H54 (cell line): ENCODE measurements at places on chromosomes 12 and 14.

DNA sequence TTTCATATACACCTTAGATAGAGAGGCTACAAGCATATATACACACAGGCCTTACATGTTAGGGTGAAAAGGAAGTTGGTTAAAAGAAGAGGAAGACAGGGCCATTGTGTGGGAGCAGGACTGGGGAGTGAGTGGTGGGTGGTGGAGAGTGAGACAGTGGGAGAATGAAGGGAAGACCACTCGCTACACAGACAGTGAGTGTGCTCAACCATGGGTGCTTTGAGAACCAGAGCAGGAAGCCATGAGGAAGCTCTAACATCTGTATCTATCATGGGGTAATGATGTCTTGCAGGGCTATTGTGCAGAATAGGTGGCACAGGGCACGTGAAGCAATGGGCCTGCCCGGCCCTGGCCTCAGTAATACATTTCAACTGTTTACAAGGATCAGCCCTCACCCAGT lies 11.4 kb upstream of the KRT74 start:
- no peak for DNase-seq

DNA sequence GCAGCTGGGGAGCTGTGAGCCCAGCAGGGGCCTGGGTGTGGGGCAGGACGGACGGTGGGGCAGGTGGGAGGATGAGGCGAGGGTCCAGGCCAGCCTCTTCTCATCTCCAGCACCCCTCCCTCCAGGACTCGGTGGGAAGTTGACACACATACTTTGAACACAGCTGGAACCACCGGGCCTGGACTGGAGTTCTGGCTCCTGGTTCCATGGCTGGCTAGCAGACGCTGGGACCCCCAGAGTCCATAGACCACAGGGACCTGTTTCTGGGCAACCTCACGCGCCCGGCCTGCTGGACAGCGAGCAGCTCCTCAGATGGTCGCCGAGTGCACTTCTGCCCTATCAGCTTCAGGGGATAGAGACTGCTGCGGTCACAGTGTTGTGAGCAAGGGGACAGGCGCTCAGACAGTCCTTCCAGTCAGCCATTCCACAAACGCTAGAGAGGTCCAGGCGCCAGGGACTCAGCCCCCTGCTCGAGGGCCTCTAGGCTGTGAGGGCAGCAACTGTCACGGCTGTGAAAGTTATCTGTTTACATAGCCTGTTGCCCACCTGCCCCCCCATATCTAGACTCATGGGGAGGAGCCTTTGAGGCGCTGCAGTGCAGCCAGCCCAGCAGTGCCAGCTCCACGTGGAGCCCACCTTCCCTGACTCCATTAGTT lies 25.2 kb downstream of the TCHP start:
- no peak for DNase-seq

- DNase-seq = no peak
These were observed 477.9 kb downstream of the MED13L start for GRCh38 chr12:115799610-115800009.

GRCh38 chr12:28780096-28780495 lies 369.0 kb upstream of the FAR2 start:
- DNase-seq = peak; percentile 16

- DNase-seq = no peak
These were observed 70.9 kb downstream of the KITLG start for GRCh38 chr12:88509347-88509746.

DNA sequence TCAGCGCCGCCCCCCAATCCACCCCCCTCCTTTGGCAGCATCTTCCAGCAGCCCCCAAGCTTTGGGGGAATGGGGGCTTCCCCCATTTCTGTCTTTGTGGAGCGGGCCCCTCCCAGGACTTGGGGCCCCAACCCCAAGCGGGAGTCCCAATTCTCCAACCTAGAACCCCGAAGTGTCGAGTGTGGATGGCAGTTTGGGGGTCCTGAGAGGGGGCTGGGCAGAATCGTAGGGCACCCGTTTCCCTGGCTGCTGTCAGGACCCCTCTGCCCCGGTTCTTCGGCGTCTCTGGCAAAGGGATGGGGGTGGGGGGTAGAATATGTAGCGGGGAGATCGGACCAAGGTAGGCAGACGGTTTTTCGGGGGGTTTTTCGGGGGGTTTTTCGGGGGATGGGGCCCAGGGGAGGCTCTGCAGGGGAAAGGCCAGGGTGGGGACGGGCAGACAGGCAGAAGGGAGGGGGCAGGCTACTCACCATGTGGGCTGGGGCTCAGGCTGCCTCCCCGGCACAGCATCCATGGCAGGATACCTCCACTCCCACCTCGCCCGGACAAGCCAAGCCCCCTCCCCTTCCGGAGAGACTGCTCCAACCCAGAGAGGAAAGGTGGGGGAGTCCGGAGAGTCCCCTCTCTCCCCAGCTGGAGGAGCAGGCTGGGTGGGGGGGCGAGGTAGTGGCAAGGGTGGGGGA lies 739 bp downstream of the JPH4 start:
- DNase-seq = no peak

DNA sequence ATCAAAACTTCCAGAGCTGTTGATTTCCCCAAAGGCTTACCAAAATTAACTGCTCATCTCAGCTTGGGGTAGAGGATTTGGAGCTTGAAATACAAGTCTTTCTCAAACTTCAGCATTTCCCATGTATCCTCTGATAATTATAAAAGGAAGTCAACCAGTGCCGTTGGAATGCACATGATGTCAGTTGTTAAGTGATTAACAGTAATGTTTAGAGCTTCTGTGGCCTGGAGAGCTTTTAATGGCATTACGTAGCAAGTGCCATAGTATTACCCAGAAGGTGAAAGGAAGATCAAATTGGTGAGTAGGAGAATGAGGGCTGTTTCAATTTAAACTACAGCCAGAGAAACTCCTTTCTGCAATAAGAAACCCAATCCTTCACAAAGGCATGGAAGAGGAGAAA lies 62.5 kb upstream of the PTPRR start:
- DNase-seq = no peak

- no peak for DNase-seq
These were observed 48.3 kb downstream of the SPATS2 start for GRCh38 chr12:49415521-49415970.

- no peak for DNase-seq
These were observed 18.1 kb downstream of the TAMALIN start for GRCh38 chr12:52024845-52025230.

GRCh38 chr14:66074537-66074936 lies 411.6 kb upstream of the CCDC196 start:
- DNase-seq = no peak

DNA sequence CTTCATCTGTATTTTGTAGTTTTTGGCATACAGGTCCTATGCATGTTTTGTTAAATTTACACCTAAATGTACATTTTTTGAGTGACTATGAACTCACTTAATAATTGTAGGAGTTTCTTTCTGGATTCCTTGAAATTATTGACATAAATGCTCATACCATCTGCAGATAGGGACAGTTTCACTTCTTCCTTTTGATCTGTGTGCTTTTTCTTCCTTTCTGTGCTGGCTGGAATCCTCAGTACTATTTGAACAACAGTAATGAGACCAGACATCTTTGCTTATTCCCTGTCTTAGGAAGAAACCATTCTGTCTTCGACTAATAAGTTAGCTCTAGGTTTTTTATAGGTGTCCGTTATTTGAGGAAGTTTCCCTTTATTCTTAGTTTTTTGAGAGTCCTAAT lies 110.3 kb downstream of the ADGRD1 start:
- DNase-seq = no peak

GRCh38 chr14:92254786-92255185 lies 68.2 kb upstream of the SLC24A4 start:
- DNase-seq = no peak

- DNase-seq = no peak
These were observed 6.2 kb downstream of the KHNYN start for GRCh38 chr14:24435998-24436354.

- DNase-seq = no peak
These were observed 168.0 kb downstream of the EGLN3 start for GRCh38 chr14:33782923-33783322.

DNA sequence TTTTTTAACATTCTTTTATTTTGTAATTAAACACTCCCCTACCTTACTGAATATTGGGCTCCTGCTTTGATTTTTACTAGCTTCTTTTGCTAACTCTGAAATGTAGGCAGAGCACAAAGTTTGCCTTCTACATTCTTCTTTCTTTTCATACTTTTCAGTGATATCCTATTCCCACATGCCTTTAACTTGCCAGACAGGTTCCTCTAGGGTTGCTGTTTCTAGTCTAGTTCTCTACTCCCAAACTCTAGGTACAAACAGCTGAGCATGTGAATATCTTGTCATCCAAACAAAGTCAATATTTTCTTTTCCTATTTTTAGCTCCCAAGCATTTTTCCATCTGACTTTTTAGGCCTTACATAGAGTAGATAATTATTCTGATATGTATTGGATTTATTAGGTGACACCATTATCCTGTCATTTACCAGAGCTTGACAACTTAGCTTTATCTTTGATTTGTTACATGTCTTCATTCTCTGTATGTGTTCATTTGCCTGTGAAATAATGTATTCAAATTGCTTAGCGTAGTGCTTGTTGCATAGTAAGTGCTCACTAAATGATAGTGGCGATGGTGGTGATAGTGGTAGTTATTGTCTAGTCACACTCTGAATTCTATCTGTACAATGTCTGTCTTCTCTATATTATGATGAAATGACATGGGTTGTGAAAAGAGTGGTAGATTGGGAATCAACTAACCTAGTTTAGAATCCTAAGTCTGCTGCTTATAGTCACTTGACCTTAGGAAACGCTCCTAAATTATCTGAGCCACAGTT lies 73.6 kb upstream of the DNM1L start:
- no peak for DNase-seq

DNA sequence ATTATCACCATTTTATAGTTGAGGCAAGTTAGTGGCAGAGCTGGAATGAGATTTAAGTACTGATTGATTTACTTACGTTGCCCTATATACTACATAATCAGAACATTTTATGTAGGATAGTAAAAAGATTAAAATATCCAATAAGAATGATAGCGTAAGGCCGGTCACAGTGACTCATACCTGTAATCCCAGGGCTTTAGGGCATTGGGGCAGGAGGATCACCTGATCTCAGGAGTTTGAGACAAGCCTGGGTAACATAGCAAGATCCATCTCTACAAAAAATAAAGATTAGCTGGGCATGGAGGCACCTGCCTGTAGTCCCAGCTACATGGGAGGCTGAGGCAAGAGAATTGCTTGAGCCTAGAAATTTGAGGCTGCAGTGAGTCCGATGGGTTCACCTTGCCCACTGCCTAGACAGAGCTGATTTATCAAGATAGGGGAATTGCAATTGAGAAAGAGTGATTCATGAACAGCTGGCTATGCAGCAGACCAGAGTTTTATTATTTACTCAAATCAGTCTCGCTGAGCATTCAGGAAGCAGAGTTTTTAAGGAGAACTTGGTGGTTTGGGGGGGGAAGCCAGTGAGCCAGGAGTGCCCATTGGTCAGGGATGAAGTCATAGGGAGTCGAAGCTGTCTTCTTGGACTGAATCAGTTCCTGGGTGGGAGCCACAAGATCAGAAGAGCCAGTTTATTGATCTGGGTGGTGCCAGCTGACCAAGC lies 24.7 kb upstream of the SGPP1 start:
- peak; percentile 28 for DNase-seq

GRCh38 chr12:18206198-18206597 lies 55.1 kb upstream of the PIK3C2G start:
- no peak for DNase-seq

DNA sequence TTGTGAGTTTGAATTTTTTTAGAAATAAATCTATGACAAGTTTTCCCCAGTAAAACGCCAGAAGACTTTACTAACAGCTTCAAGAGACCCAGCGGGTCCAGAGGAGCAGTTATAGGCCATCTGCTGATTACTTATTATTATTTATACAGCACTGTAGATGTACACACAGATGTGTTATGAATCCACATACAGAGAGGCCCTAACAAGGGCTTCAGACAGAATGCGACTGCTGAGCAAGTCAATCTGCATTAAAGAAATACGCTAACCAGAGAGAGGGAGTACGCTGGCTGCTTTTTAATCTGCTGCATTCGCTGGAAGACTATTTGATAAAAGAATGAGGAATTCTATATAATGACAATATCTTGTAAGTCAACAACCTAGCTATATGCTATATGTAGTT lies 32.5 kb downstream of the ATF7 start:
- DNase-seq = no peak

DNA sequence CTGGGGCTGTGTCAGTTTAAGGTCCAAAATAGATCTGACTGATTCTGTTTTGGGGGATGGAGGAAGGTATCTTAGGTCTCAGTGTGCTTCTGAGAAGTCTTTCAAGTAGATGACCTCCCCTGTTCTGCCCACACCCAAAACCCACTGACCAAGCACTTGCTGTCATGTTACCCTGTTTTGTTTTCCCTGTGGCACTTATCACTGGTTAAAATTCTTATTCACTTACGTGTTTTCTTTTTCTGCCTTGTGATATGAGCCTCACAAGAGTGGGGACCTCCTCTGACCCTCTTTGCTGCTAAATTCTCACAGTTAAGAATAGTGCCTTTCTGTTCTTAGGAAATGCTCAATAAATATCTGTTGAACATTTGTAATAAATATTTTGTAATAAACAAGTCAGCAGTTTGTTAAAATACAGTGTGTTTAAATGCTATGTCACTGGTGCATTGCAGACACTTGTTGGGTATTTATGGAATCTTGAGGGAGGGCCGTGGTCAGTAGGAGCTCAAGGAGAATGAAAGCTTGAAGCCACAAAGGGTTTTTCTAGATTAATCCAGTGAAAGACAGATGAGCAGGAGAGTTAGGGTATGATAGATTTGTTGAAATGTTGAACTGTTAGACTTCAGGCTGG lies 20.9 kb downstream of the PLEKHA5 start:
- no peak for DNase-seq

DNA sequence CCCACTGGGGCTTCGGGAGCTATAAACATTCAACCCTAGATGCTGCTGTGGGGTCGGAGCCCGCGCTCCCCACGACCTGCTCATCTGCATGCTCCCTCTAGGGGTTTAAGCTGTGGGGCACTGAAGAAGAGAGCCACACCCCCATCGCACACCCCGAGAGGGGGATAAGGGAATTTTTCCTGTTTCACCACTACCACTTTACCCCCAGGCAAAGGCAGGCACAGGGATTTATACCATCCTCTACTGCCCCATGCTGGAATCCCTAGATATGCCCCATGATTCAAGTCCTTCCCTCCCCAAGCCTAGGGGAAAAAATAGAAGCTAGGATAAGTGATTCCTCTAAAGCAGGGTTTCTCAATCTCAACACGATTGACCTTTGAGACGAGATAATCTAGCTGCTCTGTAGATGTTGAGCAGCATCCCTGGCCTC lies 59.9 kb upstream of the CCDC60 start:
- DNase-seq = no peak

DNA sequence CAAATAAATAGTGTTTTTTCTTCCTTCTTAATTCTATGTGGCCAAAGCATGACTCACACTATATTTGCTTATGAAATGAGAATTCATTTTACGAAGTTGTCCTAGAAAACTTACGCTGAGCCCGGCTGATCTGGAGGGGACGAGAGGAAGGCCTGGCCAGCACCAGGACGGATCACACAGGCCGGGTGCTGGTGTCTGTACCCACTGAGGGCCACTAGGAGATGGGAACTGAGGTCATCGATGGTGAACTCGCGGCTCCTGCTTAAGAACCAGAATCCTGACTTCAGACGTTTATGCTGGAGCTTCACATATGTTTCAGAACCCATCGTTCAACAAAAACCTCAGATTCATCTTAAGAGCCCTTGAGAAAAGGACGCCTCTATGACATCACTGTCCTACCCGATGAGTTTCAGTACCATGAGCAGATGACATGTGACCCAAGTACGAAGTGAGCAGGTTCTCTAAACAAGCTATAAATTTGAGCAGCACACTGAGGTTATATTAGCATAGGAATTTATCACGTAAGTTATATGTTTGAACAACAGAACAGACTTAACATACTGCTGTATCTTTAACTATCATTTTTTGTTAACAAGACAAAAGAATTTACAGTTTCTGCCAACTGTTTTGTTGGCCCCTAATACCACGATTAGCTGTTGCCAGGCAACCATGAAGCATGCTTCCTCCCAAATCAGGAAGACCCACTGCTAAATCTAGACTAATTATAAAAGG lies 111.9 kb downstream of the FOXN3 start:
- no peak for DNase-seq
